ENCODE measurements at places on chromosomes 16 and 17. TPM values are rescaled to one million over a fixed set of nuclear protein-coding genes. Genes with fewer than 3 reads are reported as not detected.

The MFSD6L gene
- 1.0 TPM for total RNA-seq

GRCh38 chr16:67917140-67917851 lies 14.4 kb downstream of the CTRL start:
- no peak for DNase-seq

GRCh38 chr16:54208237-54208636 lies 78.3 kb downstream of the IRX3 start:
- DNase-seq = no peak

- no peak for DNase-seq
Observed at GRCh38 chr17:44334727-44335126, 10.1 kb upstream of the SLC25A39 start.

GRCh38 chr17:7383742-7384488 lies 3.0 kb downstream of the TNK1 start:
- DNase-seq = no peak

DNA sequence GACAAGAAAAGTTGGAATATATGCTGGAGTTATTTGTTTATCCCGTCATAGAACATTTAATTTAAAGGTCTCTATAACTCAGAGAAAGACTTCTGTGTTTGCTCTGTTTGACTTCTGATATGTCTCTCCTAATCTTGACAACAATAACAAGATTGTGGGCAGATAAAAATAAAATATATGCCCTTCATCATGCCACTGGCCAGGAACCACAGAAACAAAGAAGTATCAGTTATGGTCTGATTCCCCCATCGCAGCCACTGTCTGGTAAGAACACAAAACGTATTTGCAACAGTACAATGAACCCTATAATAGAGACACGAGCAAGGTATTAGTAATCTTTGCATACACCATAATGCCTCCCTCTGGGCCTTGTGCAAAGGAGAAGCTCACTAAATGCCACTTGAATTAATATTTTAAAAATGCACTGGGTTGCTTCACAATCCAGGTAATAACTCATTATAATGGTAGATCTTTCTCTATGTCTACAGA lies 1498.3 kb downstream of the CDH11 start:
- no peak for DNase-seq

- no peak for DNase-seq
Observed at GRCh38 chr17:38733982-38734973, 4.1 kb downstream of the CISD3 start.

The CES2 gene
- total RNA-seq = 43.1 TPM

GRCh38 chr17:38349097-38349730 lies 2.4 kb upstream of the SOCS7 start:
- no peak for DNase-seq

DNA sequence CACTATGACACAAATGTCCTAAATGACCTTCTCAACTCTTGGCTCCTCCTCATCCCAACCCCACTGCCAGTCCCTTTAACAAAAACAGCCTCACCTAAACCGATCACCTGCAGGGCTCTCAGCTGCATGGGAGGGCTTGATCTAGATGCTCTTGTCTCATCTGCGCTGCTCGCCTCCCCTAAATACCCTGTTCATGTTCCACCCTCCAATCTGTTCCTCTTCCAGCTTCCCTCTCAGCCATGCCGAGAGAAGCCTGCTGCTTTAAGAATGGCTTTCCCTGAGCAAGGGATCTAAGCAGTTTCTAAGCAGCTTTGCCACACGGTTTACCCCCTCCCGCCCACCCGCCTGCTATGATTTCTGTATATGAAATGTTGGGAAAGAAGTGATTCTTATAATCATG lies 23.7 kb downstream of the PIPOX start:
- DNase-seq = no peak

- DNase-seq = no peak
Observed at GRCh38 chr16:76988526-76988925, 202.5 kb upstream of the MON1B start.

The KRT16 gene
- 519 TPM for total RNA-seq

GRCh38 chr16:2840914-2841313 lies 10.8 kb downstream of the ZG16B start:
- DNase-seq = no peak

GRCh38 chr17:64328036-64328858 lies 62.4 kb downstream of the PECAM1 start:
- DNase-seq = no peak

The CBFA2T3 gene
- total RNA-seq = 6.6 TPM

The GP1BA gene
- not detected for total RNA-seq

- DNase-seq = no peak
Observed at GRCh38 chr16:87108941-87109340, 208.3 kb downstream of the C16orf95 start.

The KRTAP2-3 gene
- 0.64 TPM for total RNA-seq

GRCh38 chr16:86930663-86931373 lies 352.5 kb downstream of the FOXL1 start:
- no peak for DNase-seq

GRCh38 chr16:79810449-79811189 lies 210.1 kb upstream of the MAF start:
- no peak for DNase-seq

DNA sequence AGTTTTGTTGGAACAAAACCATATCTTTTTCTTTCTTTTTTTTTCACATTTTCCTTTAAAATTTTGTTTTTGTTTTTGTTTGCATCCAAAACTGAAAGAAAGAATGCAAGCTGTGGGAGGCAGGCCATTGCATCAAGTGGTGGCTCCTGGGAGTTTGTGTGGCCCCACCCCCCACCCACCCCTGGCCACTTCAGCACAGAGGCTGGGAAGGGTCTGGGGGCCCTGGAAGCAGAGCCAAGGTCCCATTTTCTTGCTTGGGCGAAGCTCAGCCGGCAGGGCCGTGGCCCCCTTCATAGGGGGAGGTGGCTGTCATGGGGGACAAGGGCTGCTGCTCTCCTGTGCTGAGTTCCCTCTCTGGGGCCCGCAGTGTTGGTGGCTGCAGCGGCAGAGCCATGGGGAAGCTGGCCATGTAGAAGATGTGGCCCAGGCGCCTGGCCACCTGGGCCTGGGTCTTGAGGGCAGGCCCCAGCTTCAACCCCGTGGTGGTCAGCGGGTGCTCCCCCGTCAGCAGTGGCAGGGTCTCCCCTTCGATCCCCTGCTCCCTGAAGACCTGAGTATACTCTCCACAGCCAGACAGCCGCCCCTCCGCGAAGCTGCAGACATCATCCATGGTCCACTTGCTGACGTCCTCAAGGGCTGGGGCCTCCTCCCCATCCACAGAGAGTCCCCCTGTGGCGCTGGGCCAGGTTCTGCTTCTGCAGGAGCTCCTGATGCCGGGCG lies 19.8 kb downstream of the PAFAH1B1 start:
- no peak for DNase-seq

- DNase-seq = no peak
Observed at GRCh38 chr17:28327031-28327607, 8.1 kb downstream of the TMEM97 start.

DNA sequence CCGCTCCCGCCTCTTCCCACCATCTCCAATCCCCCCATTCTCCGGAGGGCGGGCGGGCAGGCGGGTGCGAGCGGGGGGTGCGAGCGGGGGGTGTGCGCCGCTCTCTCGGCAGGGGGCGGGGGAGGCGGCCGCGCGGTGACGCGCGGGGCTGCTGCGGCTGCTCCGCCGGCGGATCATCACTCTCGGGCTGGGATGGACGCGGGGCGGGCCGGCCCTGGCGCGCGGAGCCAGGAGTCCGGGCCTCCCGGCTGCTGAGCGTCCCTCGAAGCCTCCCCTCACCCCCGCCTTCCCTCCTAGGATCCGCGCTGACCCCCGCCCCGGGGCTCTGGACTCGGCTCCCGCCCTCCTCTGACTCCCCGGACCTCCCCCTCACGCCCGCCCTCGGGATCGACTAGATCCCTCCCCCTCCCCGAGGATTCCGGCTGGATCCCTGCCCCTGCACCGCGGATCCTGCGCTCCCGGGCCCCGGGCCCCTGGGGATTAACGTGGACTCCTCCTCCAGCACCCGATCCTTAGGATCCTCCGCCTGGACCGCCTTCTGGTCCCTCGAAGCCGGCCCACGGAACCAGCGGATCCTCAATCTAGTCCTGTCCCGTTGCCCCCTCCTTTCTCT lies 946 bp upstream of the TMEM256 start:
- peak; percentile 91 for DNase-seq

DNA sequence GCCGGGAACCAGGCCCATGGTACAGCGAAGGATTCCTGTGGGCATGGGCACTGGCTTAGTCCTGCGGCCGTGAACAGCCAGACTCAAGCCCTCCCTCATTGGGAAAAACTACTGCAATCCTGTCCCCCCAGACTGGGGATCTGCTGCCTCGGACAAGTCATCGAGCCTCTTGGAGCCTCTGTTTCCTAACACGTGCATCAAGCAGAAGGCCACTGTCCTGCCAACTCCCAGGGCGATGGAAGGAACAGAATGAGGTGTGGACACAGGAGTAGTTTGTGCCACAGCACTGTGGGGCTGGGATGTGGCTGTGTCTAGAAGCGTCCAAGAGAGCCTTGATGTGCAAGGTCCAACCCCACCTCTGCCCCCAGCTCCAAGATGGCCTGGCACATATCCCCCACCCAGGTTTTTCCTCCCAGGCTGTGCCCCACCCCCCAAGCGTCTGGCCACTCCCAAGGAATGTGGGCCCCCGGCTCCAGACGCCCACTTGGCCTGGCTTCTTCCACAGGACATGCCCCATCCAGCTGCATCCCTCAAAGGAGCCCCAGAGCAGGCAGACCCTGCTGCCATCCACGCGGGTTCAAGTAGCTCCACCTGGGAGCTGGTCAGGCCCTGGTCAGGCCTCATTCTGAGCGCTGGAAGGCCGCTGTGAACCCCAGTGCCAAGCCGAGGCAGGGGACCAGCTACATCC lies 3.4 kb downstream of the CAMKK1 start:
- DNase-seq = no peak

DNA sequence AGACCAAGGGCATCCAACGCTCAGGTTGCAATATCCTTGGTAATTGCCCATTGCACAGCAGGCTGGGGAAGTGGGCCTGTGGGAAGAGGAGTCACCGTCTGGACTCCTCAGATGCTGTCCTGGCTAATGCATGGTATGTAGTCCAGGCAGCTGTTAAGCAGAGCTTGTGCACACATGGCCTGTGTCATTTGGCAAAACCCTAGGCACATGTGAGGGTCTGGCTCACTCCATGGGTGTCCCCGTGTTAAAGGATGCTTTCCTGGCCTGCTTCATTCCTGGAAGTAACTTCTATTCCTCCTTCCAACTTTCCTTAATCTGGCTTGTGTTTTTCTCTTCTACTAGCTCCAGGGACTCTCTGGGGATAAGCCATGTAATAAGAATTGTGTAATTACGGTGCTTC lies 378.0 kb upstream of the CA10 start:
- no peak for DNase-seq

The C17orf107 gene
- total RNA-seq = 9.8 TPM

The DHX58 gene
- 14.2 TPM for total RNA-seq

- peak; percentile 52 for DNase-seq
Observed at GRCh38 chr17:78774956-78775571, 7.0 kb downstream of the CYTH1 start.

GRCh38 chr16:22664561-22664997 lies 149.4 kb upstream of the HS3ST2 start:
- peak; percentile 21 for DNase-seq

DNA sequence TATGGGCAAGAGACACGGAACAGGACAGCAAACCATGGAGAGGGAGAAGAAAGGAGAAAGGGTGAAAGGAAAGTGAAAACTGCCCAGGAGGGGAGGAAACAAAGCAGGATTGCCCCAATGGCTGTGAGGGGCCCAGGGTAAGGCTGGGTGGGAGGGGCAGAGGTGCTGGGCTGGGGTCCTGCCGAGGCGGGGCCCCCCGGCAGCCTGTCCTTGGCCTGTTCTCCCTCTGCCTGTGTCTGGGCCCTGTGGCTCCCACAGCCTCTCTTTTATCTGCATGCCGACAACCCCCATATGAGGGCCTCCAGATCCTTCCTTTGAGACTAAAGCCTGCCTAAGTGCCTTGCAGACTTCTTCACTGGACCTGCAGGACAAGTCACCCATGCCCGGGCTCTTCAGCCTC lies 15.5 kb downstream of the ZNHIT3 start:
- peak; percentile 44 for DNase-seq

The TBX2 gene
- total RNA-seq = 2.7 TPM

The RND2 gene
- total RNA-seq = 1.6 TPM

DNA sequence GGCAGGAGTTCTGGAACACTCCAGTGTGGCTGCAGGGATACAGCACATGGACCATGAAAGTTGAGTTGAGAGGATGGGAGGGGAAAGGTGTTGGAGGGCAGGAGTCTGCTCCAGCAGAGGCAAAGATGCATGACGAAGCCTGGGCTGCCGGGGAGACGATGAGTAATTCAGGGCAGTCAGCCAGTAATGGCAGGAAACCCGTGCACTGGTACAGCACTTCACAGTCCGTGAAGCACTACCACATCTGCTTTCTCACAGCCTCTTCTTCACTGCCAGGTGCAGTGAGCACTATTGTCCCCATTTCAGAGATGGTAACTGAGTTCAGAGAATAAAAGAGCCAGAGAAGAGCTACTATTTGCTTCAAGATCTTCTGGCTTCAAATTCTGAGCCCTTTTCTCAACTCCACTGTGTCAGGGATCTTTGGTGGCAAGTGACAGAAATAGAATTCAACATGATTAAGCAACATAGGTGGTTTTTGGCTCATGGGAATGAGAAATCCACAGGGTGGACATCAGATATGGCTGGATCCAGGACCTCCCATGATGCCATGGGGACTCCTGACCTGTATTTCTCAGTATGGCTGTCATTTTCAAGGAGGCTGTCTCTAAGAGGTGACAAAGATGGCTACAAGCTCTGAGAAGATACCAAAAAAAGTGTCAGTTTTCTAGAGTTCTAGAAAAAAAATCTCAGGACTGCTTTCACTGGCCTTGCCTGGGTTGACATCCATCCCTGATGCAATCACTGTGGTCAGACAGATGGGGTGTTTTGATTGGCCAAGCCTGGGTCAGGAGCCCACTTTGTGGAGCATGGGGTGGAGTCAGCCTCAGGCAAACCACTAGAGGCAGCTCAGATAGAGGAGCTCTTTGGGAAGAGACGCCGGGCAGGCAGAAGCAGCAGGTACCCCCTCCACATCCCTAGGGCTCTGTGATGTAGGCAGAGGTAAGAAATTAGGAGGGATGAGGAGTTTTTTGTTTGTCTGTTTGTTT lies 24.7 kb downstream of the IL21R start:
- DNase-seq = peak; percentile 74

DNA sequence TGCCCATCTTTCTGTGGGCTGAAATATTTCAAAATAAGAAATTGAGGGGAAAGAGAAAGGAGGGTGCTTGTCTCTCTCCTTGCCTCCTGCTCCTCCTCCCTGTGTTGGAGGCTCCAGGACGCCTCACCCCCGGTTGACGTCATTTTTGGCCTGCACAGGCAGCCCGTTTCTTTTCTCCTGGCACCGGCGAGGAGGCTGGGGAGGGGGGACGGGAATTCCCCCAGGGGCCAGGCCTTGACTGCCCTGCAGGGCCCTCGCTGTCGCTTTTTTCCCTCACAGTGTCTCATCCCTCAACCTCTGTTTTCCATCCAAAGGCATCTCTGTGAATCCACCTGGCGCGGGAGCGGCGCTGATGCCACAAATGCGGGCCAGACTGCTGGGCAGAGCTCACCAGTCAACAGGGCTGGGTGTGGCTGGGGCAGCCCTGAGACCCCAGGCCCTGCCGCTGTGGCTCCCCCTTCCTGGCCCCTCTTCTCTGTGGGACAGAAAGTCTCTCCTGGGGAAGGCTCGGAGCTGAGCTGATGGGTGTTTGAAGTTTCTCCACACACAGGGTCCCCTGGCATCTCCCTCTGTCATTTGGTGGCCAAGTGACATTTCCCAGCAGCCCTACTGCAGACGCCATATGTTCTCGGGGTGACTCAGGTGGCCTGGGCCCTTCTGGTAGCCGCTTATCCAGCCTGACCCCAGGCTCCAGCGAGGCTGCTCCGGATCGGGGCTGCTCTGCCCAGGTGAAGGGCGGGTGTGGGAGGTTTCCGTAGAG lies 16.0 kb downstream of the CENPX start:
- no peak for DNase-seq
